8988T (cell line): ENCODE measurements at places on chromosomes 13 and 19.
A peak's percentile ranks its signal among the peaks of the same experiment; 100 is the strongest.

GRCh38 chr19:35932291-35932936, 3.8 kb upstream of the LRFN3 start:
- no peak for DNase-seq

DNA sequence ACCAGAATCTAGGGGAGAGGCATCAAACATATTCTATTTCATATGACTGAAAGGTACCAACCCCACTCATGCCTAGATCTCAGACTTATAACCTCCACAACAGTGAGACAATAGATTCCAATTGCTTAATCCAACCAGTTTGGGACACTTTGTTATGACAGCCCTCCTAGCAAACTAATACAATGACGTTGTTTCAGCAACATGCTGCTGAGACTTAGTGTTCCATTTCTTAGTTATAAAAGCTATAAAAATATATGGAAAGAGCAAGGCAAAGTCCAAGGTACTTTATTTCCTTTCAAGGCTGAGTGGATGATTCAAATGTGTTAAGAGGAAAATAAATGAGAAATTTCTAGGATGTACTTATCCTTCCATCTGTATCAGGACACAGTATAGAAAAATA, 352.0 kb downstream of the FGF14 start:
- no peak for DNase-seq

GRCh38 chr13:73819711-73820110, 314.5 kb downstream of the KLF12 start:
- DNase-seq: no peak

DNA sequence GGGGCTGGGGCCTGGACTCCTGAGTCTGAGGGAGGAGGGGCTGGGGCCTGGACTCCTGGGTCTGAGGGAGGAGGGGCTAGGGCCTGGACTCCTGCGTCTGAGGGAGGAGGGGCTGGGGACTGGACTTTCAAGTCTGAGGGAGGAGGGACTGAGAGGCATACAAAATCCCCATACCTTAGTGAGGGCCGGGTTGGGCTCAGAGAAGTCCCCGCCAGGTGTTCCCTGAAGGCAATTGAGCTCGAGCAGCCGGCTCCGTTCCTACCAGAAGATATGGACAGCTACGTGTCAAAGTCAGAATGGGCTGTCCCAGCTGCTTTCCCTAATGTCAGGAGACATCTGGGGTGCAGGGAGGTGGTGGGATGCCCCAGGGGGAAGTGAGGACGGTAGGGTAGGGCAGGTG, 9.5 kb downstream of the PHLDB3 start:
- no peak for DNase-seq

DNA sequence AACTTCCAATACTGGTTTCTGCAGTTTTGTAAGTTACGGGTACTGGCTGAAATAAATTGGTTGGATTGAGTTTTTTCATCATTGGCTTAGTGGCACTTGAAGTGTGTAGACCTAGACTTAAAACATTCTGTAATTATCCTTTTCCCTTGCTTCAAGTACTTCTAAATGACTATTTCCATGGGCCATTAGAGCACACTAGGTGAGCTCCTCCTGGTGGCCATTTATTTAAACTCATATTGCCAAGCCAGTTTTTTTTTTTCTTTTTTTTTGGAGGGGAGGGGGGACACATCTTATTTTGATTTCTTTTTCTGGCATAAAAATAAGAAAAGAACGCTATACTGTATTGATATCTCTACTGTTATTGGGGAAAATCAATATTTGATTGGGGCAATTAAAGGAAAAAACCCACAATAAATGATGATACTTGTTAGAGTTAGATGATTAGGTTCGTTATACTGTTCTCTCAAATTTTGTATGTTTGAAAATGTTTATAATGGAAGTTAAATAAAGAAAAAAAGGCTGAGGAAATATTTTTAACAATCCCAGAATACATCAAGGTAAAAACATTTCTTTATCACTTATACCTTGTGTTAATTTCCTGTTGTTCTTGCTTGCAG, 82.9 kb downstream of the PDS5B start:
- DNase-seq: no peak

DNA sequence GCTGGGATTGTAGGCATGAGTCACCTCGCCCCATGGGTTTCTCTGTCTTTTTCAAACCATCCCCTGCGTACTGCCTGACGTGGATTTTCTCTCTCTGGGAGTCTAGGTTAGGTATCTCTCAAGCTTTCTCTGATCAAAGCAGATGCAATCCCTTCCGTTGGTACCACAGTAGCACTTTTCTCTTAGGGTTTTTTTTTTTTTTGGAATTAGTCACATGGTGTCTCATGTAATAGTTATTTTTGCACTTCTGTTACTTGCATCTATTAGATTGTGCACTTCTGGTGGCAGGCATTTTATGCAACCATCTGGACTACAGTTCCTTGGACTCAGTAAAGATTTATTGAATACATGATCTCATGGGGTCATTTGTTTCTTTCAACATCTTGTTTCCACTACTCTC, 72.1 kb downstream of the GPC6 start:
- no peak for DNase-seq

DNA sequence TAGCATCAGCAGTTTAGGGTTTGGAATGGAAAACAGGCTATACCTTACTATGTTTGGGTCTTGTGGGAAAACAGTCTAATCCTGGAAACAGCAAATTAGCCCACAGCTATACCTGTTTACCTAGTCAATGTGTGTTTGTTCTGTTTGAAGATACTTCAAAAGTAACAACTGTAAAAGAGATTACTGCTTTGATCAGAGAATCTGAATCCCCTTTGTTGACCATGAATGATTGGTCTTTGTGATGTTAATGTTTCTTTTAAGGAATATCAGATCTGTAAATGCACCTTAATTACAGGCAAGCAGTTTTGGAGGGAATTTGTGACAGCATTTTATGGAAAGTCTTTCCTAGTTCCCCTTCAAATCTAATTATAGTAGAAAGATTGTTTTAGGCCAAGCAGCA, 20.7 kb upstream of the KLF5 start:
- DNase-seq: no peak

- no peak for DNase-seq
Observed at GRCh38 chr19:19538785-19539166, 711 bp downstream of the CILP2 start.

DNA sequence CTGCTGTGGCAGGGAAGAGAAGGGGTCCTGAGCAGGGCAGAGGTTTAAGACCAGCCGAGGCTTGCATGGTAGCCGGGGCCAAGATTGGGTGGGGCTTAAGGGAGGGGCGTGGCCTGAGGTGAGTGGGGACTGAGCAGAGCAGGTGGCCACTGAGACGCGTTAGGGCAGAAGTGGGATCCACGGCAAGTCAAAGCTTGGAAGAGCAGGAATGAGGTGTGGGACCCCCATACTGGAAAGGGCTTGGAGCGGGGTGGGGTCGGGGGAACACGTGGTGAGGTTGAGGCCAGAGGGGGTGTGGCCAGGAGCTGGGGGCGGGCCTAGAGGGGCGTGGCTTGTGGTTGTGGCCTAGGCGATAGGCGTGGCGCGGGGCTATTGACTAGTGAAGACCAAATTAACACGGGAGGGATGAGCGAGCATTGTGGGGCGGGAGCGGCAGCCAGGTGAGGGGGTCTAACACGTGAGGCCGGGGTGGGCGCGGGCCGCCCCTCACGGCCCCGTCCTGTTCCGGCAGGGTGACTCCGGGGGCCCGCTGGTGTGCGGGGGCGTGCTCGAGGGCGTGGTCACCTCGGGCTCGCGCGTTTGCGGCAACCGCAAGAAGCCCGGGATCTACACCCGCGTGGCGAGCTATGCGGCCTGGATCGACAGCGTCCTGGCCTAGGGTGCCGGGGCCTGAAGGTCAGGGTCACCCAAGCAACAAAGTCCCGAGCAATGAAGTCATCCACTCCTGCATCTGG, 3.3 kb downstream of the CFD start:
- no peak for DNase-seq

DNA sequence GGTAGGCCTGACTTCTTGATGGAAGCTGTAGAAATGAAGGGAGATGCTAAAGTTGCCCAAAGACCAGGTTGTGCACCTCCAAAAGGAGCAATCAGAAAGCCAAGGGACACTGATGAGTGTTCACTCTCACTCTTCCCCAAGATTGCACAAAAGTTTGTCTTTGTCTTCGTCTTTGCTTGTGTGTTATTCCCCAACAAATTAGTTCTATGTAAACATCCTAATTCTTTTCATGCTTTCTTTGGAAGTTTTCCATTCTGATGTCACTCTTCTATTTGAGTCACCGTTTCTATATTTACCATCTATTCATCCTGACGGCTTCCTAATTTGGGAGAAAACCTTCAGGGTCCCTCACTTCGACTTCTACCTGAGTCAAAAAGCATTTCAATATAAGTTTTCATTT, 3.7 kb upstream of the TMEM272 start:
- no peak for DNase-seq

GRCh38 chr19:21680671-21681070, 86.7 kb downstream of the ZNF100 start:
- no peak for DNase-seq

DNA sequence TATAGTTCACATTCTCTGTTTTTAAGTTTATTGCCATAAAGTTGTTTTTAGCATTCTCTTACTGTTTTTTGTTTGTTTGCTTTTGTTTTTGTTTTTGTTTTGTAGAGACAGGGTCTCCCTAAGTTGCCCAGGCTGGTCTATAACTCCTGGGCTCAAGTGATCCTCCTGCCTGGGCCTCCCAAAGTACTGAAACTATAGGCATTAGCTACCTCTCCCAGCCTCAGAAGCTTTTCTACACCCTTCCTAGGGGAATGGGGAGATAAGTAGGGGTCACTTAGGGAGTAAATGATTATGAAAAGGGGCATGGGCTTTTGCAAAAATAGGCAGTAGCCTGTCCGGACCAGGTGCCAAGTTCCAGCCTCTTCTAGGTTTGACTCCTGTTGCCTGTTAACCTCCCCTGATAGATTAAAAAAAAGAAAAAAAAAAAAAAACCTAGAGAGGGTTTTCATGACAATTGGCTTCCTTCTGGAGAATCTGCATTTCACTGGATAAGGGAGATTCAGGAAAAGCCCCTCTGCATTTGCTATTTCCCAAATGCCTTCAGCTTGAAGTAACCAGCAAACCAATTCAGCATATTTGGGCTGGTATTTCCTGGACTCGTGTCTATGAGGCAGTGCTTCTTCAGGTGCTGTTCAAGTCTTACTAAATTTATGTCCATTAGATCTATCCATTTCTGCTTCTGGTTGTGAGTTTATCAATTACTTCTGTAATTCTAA, 216.8 kb downstream of the TM9SF2 start:
- DNase-seq: no peak

DNA sequence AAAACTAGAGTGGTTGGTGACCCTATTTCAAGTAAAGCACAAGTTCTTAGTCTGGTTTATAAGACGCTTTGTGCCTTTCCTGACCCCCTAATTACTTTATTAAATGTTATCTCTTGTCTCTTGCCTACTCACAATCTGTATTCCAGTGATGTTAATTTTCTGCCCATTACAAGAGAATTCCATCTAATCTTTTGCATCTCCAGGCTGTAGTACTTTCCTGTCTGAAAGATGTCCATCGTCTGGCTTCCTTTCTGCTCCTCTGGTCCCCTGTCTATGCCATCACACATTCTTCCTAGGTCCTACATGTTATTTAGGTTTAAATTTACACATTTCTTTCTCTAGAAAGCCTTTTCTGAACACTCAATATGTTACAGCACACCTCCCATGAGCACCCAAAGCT, 25.9 kb upstream of the OXGR1 start:
- DNase-seq: no peak

DNA sequence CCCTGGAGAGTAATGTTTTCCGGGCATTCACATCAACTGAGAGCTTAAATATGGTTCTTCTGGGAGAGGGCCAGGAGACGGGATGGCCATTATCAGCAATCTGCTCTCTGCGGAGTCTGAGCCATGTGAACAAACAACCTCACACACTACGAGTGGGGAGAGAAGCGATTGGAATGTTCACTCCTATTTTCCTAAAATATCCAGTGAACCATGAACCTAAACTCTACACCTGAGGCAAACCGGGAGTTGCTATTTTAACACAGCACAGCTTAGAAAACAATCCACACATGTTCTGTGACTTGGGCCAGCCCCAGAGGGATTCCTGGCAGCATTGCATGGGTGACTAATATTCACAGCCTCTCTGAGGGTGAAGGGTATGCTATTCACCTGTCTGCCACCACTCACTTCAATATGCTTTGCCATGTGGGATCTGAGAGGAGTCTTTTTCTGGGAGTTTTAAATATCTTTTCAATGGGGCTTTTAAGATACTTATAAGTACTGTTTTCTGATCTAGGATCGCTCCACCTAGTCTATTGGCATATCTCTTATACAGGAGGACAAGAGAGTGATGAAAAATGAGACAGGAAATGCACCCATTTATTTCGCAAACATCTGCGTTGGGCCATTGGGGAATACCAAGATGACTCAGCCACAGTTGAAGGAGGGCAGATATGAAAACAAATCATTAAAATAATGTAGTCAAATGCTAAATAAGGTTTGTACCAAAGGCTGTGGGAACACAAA, 72.6 kb upstream of the SERP2 start:
- peak; percentile 19 for DNase-seq

DNA sequence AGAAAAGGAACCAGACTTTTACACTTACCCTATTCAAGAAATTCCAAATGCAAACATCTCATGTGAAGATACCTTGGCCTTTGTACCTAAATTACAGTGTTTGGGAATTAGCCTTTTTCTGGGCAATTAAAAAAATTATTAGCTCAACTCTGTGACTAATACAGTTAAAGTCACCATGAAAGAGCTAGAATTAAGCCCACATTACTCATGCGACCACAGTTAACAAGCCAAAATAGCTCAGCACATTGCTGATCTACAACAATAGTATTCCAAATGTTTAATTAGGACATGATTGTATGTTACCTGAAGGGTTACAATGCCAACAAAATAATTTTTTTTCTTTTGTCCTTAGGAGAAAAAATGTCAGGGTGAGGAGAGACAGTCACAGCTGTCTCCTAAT, 263.6 kb upstream of the GPC6 start:
- no peak for DNase-seq

DNA sequence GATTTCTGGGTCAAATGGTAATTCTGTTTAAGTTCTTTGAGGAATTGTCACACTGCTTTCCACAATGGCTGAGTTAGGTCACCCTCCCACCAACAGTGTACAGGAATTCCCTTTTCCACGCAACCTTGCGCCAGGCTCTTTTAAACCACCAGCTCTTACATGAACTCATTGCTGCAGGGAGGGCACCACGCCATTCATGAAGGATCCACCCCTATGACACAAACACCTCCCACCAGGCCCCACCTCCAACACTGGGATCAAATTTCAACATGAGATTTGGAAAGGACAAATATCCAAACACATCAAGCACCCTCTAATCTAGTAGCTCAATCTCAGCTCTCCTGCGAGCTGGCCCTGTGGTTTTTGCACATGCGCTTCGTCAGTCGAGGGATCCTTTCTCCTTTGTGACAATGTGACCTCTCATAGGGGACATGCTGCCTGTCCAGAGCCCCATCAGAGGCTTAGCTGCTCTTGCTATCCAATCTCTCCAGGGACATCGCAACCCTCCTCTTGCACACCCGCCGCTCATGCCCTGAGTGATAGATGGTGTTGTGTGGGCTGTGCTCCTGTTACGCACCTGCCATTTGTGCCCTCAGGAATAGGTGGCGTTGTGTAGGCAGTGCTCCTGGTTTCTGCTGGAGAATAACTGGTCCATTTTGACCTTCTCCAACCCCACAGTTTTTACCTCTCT, 328.0 kb downstream of the UQCRFS1 start:
- no peak for DNase-seq

- DNase-seq: no peak
Observed at GRCh38 chr19:16888629-16889365, at the start of gene F2RL3. TSS of gene F2RL3 (plus strand) at chr19:16888999. CDS start at chr19:16889190, 191 bp downstream.
